ENCODE measurements at places on chromosomes 2 and 18.

DNA sequence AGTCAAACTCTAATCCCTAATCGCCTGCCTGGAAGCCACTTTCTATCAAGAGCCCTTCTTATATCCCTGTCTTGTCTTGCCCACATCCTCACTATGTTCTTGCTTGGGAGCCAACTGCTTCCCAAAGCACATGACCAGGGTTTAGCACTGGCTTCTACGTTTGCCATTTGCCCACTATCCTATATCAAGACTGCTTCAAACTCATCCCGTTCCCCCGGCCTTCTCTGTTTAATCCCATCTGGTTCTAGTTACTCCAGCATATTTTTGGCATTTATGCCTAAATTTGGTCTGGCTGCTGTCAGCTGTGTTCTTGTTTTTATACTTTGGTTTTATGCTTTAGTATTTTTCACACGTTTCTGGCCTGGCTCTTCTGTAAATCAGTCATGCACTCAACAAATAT lies 40.2 kb downstream of the POLR1A start:
- DNase-seq: no peak

GRCh38 chr18:63427558-63427957 lies 5.3 kb upstream of the VPS4B start:
- no peak for DNase-seq

- no peak for DNase-seq
These were observed 774.6 kb upstream of the FAM98A start for GRCh38 chr2:34373586-34374233.

DNA sequence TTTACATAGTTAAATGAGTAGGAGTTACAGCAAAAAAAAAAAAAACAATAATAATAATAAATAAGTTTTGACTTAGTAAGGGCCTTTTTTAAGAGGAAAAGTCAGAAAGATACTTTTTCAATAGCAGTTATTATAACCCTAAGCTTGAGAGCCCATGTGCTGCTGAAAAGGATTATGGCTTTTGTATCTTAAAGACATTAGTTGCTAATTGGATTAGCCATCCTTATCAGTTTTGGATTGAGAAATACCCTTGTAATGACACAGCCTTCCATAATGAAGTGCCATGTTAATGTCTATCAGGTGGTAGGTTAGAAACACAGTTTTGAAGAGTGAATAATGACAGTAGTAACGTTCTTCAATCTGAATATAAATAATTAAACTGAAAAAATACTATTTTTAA lies 554.0 kb downstream of the RIT2 start:
- DNase-seq: no peak

- no peak for DNase-seq
These were observed 282.6 kb upstream of the FN1 start for GRCh38 chr2:215718436-215718835.

DNA sequence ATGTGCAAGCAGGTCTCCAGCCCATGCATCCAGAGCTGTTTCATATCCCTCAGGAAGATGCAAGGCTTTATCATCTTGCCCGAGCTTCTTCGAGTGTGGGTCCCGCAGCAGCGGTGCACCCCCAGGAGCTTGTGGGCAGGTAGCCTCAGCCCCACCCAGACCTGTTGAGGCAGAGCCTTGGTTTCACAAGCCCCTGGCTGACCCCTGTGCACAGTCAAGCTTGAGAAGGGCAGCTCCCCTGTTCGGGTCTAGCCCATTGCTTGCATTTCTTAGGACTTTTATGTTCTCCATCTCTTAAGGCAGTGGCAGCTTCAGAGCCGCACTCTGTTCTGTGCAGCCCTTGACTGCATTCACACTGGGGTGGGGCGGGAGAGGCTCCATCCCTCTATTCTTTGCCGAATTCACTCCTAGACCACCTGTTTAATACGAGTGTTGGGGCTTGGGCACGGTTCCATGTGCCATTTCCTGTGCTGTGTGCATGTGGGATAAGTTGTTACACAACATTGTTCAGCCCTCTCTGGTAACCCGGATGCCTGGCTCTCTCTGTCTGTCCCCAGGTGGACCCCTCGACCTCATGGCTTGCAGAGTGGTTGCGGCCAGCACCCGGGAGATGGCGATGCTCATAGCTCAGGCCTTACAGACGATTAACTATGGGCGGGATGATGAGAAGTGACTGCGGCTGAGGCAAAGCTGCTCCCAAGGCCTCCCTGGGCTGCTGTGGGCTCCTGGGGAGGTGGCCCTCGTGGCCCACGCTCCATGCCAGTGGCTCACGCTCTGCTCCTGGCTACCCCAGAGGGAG lies 48.7 kb downstream of the IMPA2 start:
- no peak for DNase-seq

DNA sequence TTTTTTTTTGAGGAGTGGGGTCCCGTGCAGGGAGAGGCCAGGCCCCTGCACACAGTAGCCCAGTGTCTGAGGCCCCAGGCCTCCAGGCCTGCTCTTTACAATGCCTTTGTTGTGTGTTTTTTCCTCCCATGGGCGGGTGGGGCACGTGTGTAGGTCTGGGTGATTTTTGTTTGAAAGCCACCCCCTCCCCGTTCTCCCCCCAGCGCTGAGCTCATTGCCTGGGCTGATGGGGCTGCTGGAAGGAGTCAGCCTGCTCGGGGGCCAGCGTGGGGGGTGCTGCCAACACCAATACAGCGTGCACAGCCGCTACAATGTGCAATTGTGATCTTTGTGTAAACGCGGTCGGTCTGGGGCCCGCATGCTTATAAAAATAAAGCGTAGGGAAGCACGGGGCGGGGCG lies 142.7 kb downstream of the DYSF start:
- no peak for DNase-seq

DNA sequence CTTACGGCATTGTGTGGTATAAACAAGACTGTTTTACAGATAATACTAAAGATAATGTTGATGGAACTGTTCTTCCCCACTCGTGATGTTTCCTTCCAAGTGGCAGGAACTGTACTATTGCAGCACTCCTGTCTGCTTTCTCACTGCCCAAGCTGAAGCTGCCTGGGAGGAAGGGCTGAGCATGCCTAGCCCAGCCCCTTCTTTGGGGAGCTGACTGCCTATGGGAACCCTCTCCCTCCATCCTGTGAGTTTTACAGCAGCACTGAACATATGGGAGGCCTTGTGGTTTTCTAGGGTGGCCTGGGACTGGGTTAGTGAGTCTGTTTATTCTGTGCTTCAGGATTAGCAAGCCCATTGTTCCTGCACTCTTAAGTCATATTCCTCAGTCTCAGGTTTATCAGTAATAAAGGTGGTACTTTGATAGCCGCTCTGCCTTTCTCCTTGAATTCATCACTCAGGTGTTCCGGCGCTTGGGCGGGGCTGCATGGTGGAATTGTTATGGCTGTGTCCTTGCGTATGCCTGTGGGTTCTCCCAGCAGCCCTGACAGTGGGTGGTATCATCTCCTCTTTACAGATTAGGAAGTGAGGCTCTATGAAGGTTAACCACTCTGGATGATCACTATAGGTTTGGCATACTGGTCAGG lies 379.7 kb downstream of the PTPRM start:
- peak; percentile 22 for DNase-seq

DNA sequence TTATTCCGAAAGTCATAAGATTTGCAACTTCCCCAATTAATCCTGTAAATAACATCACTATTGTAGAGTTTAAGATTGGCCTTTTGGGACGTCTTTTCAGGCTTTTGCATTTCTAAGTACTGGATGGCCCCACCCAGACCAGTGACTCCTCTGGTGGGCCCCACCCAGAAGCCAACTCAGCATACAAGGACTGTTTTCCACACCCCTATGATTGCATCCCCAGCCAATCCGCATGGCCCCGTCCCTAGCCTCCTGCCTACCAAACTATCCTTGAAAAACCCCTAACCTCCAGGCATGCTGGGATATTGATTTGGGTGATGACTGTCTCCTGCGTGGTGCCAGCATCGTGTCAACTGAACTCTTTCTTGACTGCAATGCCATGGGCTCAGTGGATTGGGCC lies 24.5 kb upstream of the TGIF1 start:
- DNase-seq: no peak

DNA sequence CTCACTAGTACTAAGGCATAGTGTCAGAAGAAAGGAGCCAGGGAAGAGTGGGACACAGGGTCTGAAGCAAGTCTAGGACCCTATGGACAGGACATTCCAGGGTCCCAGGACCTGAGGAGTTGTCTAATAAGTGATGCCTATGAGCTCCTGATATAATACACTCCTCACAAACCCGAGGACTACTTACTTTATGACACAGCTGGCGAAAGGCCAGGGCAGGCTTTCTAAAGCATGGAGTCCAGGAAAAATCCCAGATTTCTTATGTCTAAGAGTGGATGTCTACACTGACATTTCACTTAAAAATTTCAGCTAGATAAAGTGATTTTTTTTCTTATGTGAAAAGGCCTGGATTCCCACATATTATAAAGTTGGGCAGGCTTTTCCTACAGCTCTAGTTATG lies 502.2 kb upstream of the SETBP1 start:
- DNase-seq: no peak

DNA sequence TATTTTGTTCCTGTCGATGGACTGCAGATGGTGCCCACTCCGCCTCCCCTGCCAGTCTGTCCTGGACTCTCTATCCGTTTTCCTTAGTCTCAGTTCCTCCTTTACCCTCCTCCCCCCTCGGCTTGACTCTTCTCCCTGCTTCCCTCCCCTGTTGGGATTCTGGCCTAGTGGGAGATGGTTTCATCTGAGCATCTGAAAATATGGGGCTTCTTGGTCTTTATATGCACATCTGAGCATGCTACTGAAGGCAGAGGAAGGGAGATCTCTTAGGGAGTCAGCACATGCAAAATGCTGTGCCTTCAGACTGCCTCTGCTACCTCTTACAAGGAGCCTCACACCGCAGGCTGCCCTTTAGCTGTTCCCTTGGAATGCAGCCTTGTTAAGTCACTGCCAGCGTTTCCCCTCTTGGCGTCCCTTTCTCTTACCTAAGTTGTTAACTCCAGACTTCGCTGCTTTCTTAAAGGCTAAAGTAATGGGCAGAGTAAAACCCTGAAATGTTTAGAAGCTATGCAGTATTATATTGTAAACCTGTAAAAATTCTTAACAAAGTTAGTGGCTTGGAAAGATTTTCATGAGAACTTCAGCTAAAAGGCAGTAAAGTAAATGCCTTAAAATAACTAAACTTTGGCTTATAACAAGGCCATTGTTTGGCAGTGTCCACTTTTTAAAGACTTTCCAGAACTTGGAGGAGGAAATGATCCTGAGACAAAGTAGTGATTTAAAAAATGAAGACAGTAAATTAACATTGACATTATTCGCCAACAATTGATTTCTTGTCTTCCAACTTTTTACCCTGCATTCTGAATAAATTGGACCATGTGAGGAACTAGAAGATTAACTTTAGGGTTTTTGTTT lies 49.8 kb downstream of the LDLRAD4 start:
- DNase-seq: no peak

- DNase-seq: peak; percentile 82
These were observed 67.4 kb downstream of the STEAP3 start for GRCh38 chr2:119290859-119291587.

DNA sequence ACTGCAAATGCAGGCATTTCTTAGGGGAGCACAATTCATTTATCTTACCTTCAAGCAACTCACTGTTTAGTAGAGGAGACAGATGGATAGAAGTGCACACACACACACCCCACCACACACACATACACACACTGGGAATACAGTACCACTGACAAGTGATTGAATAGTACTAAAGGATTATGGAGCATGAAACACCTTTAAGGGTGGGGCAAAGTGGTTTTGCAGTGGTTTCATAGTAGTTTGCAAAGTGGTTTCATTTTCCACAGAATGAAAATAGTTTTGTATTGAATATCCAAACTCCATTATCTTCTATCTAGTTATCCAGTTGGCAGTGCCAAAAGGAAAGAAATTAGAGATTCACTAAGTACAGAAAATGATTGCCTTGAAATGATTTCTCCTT lies 18.9 kb downstream of the KIF5C start:
- DNase-seq: no peak

- DNase-seq: no peak
These were observed 250.1 kb upstream of the VRK2 start for GRCh38 chr2:57796527-57796926.

DNA sequence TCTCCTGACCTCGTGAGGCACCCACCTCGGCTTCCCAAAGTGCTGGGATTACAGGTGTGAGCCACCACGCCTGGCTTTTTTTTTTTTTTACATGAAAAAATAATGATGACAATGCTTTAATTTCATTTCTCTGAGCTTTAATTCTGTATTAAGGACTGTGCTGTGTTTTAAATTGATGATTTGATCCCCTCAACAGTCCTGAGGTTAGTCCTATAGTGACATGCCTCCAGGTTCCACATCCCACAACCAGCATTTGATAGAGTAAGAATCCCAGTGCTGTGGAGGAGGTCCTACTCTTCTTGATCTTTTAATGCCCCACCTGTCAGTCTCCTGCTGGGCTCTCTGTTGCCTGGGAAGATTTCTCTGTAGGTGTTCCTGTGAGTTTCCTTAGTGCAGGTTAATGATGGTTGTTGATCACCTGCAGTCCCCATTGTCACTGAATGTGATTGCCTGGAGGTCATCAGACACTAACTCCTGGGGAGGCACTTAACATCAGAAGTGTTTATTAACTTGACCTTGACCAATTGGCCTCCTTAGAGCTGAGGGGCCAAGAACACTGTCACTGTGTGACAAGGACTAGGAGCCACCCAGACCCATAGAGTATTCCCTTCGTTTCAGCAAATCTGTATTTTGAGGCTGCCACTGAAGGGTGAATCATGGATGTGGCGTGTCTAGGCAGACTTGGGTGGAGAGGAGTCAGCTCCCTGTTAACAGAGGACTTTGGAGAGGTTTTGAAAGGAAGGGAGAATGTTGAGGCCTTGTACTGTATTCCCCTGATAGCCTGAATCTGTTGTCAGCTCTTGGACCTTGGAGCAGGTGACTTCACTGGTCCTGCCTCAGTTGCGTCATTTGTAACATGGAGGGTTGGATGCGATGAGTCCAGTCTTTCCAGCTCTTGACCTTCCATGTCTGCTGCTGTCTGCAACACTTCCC lies 11.5 kb downstream of the ASAP2 start:
- DNase-seq: no peak

- DNase-seq: no peak
These were observed 504.8 kb upstream of the SETBP1 start for GRCh38 chr18:44175891-44176290.

DNA sequence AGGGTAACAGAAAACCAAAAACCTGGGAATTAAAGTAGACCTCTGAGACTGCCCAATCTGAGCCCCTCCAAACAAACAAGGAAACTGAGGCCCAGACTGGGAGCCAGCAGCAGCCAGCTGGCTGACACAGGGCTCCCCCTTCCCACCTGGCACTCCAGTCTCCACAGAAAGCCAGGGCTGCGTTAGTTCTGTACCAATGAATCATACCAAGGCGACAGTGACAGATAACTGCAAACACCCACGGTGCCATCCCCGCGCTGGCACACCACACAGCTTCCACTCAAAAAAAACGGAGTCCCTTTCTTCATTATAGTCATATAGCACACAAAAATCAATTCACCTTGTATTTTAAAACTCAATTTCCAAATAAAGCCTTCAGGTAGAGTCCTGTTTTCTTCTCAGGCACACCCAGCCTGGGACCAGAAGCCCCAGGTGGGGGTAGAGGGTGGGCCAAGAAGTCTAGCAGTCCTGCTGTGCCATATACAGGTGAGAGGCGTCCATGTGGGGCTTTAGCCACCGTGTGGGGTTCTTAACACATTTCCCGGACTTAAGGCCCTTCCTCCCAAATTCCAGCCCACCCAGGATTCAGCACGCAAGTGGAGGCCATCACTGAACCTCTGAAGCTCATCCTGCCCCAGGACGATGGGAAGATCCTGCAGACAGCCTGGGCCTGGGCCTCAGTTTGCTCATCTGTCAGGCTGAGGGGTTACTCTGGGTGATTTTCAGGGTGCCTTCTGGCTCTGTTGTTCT lies 1.2 kb downstream of the PER2 start:
- DNase-seq: peak; percentile 55

GRCh38 chr18:48171490-48172188 lies 237.5 kb downstream of the ZBTB7C start:
- DNase-seq: no peak

GRCh38 chr2:33093283-33093993 lies 146.7 kb downstream of the LTBP1 start:
- no peak for DNase-seq
